ENCODE measurements at places on chromosomes 7 and 10. TPM values are rescaled to one million over a fixed set of nuclear protein-coding genes. Genes with fewer than 3 reads are reported as not detected.

- DNase-seq = no peak
These were observed 110.1 kb upstream of the GPR26 start for GRCh38 chr10:123556049-123556448.

DNA sequence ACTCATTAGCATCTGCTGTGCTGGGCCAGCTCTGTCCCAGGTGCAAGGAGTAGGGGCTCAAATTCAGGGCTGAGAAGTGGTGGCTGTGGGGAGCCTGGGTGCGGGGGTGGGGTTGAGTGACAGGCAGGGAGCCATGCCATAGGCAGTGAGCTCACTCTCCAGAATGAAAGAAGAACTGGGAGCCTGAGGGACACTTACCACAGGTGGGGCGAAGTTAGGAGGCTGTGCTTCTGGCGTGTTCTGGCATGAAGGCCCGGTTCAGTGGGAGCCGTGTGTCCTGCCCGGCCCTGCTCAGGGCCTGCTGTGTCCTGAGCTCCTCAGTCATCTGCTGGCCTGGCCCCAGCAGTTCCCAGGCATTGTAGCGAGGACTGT, 62.5 kb downstream of the MKI67 start:
- no peak for DNase-seq

- peak; percentile 71 for DNase-seq
These were observed 5.4 kb downstream of the COL13A1 start for GRCh38 chr10:69807122-69807521.

GRCh38 chr10:6746782-6747181, 166.7 kb upstream of the PRKCQ start:
- DNase-seq = no peak

GRCh38 chr7:106777674-106778299, 87.3 kb upstream of the PIK3CG start:
- no peak for DNase-seq

- no peak for DNase-seq
These were observed 447.0 kb downstream of the GRID1 start for GRCh38 chr10:85919491-85920021.

- no peak for DNase-seq
These were observed 98.8 kb downstream of the ELFN1 start for GRCh38 chr7:1768832-1769231.

DNA sequence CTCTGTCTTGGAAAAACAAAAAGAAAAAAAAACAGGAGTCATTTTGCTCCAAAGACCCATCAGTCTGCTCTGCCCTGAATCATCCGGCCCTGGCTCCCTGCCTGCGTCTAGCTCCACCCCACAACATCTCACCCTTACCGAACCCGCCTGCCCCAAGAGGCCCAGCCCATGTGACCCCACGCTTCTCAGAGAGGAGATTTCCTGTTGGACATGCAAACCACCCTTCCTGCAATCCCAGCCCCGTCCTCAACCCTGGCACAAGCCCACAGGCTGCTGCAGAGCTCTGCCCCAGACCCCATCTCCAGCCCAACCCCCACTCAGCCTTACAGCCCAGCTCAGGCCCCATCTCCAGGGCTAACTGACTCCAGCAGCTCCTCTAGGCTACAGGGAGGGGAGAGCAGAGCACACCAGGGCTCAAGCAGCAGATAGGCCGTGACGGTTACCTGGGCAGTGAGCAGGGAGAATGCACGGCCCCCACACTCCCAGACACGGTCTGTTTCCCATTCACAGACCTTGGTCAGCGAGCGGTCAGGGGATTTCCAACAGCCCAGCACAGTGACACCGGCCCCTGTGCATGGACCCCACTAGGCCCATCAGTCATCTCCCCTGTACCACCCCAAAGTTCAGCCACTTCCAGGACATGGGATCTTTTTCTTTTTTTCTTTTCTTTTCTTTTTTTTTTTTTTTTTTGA, 69.9 kb upstream of the GTF2I start:
- peak; percentile 97 for DNase-seq

DNA sequence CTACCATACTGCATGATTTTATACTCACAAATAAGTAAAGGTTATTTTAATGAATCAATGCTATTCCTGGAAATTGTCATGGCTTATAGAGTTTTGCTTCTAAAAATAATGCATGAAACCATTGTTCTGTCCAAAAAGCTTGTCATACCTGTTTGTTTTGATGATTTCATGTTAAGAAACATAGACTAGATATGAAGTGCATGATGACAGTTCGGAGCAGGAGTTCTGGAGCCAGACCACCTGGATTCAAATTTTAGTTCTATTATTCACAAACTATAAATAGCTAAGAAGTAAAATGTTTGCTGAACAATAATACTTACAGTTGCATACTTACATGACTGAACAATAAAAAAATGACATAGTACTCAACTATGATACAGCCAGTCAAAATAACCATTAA, 107.0 kb upstream of the AKR1E2 start:
- no peak for DNase-seq

DNA sequence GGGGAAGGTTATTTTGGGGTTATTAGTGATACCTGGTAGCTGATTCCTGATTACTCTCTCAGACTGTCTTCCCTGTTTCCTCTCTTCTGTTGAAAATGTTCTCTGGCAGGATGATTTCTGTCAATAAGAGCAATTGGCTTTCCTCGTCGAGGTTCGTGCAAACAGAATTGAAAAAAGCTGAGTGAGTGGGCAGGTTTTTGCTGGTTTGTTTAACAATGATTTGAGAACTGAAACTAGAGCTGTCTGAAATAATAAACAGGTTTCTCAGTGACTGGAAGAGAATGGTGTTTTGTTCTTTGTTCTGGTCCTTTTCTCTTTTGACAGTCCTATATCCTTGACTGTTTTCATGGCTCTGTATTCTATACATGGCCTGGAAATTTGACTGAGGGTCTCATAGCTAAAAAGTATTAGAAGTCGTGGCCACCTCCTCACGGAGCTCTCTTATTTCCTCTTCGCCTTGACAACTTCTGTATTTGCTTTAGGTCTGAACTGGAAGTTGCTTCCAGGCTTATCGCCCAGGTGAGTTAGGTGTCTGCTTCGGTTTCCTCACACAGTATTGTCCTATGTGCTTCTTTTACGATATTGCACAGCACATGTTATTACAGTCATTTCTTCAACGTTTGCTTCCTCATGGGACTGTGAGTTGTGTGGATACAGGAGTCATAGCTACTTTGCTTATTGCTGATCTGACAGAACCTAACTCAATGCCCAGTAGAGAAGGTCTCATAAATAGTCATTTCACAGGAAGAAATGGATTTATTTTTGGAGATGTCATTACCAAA, 403.6 kb downstream of the NRG3 start:
- DNase-seq = no peak

DNA sequence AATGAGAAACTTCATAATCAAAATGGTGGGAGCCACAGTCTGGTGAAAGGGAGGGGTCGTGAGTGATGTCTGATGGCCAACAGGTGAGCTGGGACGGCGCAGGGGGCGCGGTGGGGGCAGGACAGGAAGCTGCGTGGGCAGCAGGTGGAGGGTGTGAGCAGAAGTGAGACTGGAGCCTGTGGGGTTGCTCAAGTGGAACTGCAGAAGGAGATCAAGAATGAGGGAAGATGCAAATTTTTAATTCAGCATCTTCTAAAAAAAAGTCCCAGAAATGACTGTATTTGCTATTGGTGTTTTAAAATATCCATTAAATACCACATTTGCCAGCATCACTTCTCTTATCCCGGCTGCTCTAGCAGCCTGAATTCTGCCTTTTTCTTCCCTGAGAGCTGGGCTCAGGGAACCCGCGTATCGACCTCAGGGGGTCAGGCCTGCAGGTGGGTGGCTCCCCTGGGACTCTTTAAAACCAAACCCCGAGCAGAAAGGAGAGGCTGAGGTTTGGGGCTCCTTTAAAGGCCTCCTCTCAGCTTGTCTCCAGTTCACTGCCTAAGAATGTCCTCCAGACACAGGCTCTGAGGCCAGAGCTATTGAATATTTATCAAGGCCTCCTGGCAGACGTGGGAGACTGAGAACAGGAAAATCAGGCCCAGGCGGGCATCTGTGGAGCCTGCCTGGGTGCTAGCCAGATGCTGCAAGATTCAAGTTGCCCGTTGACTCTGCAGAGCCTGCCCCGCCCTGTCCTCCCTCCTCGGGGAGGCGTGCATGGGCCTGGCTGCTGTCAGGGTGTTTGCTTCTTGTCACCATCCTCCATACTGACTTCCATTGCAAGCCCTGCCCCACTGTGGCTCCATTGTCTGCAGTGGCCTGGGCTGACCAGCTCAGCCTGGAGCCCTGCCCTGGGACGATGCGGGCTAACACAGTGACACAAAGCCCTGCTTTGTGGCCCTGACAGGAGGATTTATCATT, 53.9 kb downstream of the SYPL1 start:
- DNase-seq = no peak

GRCh38 chr7:137658190-137658900, 188.4 kb downstream of the DGKI start:
- DNase-seq = peak; percentile 28

The MLXIPL gene
- 1.7 TPM for polyA plus RNA-seq

The GIMAP7 gene
- polyA plus RNA-seq = not detected

The SORBS1 gene
- polyA plus RNA-seq = 12.8 TPM

The UNC5B gene
- polyA plus RNA-seq = 73.3 TPM

The COBL gene
- 0.07 TPM for polyA plus RNA-seq
